Hematopoietic multipotent progenitor cell treated with erythropoietin and hydrocortisone succinate and interleukin-3 and kit ligand, for 4 days (in vitro differentiated cells): ENCODE measurements at places on chromosomes 2 and 18.
A peak's percentile ranks its signal among the peaks of the same experiment; 100 is the strongest.

DNA sequence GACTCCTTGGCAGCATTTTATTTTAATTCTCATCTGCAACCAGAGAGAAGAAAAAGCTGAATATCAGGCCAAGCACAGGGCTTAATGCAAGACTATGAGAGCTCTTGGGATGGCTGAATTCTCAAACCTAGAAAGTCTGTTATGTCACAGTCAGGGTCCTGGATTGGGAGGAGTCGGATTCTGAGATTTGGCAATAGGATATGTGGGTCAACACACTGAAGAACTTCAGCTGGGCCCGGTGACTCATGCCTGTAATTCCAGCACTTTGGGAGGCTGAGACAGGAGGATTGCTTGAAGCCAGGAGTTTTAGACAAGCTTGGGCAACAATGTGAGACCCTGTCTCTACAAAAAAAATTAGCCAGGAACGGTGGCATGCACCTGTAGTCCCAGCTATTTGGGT, 102.4 kb downstream of the COL3A1 start:
- DNase-seq = no peak

DNA sequence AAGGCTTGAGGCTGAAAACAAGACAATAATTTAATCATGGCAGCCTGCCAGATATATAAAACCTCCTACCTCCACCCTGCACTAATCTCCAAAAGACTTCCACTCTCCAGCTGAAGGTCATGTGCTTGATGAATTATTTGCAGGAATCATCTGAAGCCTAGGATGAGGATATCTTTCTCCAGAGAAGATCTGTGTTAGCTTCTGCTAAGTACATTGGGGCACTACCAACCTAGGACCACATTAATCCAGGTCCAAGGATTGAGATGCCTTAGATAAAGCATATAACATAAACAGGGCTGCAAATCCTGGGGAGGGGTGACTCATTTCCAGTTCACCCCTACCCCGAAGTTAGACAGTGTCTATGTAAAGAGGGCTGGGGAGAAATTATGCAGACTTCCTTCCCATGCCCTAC, 80.5 kb upstream of the FRZB start:
- DNase-seq = peak; percentile 8

GRCh38 chr2:96336873-96337272, 1.3 kb downstream of the NCAPH start:
- peak; percentile 52 for DNase-seq

DNA sequence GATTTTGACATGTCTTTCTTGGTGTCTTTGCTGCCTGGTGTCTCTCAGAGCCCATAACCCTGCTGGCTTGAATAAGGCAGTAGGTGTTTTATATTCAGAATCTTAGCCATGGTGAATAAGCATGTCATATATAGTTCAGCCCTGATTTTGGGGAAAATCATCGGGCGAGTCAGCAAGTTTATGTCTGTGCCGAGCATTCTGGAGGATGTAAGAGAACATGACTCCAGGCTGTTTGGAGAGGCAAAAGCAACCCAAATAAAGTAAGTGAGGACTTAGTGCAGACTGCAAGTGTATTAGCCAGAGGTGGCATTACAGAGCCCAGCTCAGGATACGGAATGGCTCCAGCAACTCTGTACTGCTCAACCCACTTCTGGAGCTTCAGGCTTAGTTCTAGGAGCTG, 50.3 kb downstream of the TCF7L1 start:
- DNase-seq = no peak

- peak; percentile 66 for DNase-seq
Observed at GRCh38 chr18:57819671-57820460, 16.8 kb upstream of the ATP8B1 start.

GRCh38 chr2:219733106-219733505, 105.7 kb downstream of the SLC4A3 start:
- no peak for DNase-seq

DNA sequence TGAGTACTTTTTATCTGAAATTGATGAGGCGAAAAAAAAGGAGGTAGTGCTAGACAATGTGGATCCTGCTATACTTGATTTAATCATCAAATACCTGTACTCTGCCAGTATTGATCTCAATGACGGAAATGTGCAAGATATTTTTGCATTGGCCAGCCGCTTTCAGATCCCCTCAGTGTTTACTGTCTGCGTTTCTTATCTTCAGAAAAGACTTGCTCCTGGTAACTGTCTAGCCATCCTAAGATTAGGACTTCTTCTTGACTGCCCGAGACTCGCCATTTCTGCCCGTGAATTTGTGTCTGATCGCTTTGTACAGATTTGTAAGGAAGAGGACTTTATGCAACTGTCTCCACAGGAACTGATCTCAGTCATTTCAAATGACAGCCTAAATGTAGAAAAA, 453 bp downstream of the KLHL41 start:
- DNase-seq = no peak

- no peak for DNase-seq
Observed at GRCh38 chr2:234874347-234875046, 77.3 kb upstream of the SH3BP4 start.

DNA sequence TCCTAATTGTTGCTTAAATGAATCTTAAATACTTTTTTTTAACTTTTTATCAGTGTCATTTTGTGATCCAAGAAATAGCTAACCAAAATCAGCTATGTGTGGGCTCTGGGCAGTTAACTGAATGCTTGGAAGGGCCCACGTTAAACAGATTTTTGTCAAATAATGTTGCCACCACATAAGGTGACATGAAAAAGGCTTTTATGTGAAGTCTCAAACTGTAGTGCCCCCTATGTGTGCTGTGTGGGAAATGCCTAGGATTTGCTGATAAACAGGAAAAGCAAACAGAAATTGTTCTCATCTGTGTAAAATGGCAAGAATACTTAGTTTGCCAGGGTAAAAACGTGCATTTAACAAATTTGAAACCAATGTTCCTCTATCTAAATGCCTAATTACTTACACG, 242.2 kb downstream of the ZNF516 start:
- peak; percentile 28 for DNase-seq

GRCh38 chr2:38233231-38233983, 143.7 kb downstream of the ATL2 start:
- no peak for DNase-seq

- no peak for DNase-seq
Observed at GRCh38 chr2:228352048-228352447, 170.6 kb upstream of the SPHKAP start.

DNA sequence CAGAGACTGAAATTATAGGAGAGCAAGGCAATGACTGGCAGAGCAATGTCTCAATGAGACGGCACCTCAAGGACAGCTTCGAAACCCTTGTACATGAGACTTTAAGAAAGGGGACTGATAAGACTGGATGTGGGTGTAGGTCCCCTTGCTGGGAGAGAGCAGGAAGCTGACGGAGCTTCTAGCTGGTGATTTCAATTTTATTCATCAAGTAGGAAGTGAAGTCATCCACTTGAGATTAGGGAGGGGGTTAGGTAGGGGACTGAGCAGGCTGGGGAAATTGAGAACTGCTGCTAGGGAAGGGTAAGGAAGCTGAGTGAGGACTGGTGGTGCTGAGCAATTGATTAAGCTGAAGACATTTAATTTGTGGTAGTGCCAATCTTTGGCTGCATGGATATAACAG, 99.5 kb upstream of the ITGB6 start:
- DNase-seq = no peak

DNA sequence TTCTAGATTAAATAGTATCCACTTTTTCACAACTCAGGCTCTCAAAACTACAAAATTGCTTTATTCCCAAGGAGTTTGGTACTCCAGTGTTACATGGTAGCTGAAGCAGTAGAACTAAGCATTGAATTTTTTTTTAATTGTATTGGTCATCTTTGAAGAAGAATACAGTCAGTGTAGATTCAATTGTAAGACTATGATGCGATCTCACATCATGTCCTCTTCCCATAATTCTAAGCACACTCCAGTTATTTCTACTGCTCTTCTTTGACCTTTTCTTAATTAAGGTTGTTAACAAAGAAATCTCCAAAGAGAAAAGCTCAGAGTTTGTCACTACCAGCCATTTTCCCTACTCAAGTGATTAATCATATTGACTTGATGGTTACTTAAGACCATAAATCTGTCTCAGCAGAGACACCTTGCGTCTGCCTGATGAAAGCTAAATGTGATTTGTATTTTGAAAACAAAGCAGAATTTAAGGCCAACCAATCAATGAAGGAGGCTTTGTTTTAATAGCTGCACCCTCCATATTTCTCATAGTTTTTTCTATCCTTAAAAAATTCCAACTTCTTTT, 130.2 kb downstream of the DTNA start:
- DNase-seq = no peak

DNA sequence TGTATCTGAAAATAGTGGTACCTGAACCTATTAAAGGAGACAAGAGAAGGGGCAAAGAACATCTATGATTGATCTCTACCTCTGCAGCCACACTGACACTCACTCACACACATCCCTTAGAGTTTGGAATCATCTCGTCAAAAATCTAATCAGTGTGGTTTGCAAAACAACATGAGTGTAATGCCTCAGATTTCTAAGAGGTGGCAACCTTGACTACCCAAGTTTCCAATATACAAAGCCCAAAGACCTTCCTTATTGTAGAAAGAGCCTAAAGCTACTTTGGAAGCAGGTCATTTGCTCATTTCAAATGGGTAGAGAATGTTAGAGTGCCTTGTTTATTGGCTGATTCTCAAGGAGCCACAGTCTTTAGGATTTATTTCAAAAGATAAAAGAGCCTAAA, 444.9 kb downstream of the ARHGAP15 start:
- DNase-seq = peak; percentile 9

DNA sequence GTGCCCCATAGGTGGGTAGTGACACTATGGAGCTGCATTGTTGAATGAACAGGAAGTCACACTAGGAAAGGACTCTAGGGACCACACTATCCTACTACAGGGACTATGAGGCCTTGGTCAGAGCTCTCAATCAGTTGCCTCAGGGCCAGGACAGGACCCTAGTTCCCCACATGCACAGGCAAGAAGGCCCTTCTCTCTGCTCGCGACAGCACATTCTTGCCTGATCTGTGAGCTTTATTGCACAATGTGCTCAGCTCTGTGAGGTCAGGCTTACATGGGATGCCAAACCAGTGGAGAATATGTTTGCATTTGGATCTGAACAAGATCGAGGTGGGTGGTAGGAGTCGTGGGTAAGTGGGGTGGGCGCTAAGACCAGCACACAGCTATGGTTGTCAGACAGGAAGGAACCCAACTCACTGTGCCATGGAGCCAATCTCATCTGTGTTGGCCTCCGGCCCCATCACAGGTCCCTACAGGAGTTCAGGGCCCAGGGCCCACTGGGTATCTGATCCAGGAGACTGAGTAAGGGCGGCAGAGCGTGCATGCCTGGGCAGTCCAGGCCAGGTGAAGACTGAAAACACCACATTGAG, 8.0 kb downstream of the PCARE start:
- peak; percentile 17 for DNase-seq

DNA sequence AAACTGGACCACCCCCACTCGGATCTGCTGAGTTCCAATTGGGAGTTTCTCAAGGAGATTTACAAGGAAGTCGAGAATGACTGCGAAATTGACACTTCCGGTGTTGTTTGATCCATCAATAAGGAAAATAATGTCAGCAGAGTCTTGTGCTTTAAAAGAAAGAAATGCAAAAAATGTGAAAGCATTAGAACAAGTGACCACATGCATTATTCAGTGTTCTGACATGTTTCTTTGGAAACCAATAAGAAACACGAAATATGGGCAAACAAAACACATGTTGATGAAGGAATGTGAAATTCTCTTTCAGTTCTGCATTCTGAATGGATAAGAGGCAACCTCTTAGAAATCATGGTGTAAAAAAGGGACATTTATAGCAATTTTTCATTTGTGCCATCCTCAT, 25.9 kb downstream of the COL6A3 start:
- DNase-seq = no peak

DNA sequence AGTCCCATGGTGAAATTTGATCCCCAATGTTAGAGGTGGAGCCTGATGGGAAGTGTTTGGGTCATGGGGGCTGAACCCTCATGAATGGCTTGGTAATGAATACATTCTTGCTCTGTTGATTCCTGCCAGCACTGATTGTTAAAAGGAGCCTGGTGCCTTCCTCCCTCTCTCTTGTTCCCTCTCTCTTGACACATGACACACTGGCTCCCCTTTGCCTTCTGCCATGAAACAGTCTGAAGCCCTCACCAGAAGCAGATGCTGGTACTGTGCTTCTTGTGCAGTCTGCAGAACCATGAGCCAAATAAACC, 30.6 kb upstream of the EPC2 start:
- no peak for DNase-seq

DNA sequence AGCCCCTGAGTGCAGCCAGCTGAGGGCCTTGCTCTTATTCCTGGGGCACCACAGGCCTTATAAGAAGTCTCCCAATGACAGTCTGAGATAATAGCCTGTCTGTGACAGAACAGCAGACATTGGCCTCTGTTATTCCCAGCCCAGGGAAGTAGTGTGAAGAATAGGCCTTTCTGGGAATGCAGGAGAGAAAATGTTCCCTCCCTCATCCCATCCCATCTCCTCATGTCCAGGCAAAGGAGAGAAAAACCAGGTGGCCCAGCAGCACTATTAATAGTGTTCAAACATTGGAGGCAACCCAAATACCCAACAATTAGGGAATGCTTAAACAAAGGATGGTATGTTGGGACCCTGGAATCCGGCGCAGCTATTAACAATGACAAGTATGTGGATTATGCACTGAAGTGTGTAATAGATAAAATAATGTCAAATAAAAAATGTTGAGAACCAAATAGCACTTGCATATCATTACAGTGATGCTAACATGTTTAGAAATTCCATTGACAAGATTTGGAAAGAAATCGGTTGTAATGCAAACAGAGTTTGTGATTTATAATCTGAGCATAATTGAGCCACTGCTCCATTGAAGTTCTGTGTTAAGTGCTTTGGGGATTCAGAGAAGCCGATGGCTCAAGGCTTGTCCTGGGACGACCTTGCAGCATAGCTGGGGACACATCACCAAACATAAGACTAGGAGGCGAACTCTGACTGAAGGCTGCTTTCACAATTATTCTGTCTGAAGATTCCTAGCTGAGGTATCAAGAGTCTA, 69.3 kb downstream of the LBH start:
- DNase-seq = no peak

GRCh38 chr2:198351647-198352046, 547.3 kb downstream of the PLCL1 start:
- DNase-seq = no peak

DNA sequence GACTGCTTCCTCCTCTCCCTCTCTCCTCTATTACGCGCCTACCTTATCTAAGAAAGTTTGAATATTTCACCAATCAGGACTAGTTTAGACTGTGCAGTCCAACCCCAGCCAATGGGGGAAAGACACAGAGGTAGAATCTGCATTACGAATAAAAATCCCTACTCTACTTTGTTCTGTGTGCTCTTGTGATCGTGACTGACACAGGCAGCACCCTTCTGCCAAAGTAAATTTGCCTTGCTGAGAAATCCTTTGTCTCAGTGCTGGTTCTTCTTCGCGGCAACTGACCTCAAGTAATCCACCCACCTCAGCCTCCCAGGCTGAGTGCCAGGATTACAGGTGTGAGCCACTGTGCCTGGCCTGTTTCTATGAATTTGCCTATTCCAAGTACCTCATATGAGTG, 8.6 kb upstream of the CDCA7 start:
- no peak for DNase-seq

DNA sequence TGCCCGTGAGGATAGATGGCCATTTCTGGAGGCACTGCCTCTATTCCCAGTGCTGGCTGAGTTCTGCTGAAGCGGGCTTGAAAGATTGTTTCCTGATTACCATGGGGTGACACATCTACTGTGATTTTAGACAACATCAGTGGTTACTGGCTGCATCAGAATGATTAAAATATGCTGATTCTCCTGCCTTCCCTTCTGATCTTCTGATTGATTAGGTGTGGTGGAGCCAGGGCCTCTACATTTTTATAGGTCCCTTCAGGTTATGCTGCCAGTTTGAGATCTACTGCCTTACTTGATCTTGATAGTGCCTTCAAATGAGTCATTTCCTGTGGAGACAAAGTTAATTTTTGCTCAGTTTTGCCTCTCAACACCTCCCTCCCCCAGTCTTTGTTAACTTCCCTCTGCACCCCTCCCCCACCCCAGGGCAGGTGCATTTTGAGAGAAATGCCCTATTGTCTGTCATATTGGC, 31.6 kb upstream of the SNORC start:
- peak; percentile 81 for DNase-seq
